ENCODE measurements at places on chromosomes 2 and 18.

GRCh38 chr2:138960191-138960590 lies 180.0 kb upstream of the NXPH2 start:
- no peak for DNase-seq

DNA sequence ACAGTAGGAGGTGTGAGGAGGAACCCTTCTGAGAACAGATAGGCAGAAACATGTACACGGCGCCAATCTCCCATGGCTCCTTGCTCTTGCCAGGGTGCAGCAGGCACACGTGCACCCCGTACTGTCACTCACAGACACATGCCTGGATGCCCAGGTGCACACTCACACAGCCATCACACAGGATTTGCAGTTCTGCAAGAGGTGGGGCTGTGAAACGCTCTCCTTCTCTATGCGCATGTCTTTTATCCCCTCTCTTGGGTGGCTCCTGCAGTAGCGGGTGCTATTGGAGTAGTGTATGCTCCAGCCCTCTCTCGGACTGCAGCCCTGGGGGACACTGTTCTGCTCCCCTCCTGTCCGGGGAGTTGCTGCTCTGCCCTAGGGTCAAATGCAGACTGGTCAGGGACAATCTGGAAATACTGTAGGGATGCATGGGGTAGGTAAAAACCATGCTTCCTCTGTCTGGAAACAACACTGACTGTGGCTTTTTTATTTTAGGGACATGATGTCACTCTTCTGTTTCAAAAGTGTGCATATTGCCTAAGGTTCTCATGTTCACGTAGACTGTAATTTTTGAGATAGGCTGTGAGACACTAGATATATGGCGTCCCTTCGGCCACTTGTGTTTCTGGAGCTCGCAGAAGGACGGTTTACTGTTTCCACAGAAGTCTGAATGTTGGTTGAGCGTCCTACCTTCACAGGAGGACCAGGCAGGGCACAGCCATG lies 118.5 kb downstream of the PRKCE start:
- no peak for DNase-seq

DNA sequence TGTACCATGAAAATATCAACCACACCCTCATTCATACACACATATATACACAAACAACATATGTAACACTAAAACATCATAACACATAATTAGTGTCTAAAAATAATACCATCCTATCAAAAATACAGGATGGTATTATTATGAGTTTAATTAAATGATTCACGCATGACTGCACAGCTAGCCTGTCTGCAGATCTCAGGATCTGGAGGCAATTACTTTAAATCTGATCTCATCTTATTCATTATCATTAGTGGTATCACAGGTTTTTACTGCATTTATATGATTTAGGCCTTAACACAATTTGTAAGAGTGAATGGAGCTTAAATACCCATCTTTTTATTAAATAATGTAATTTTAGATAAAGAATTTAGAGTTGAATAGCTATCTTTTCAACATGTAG lies 443.4 kb upstream of the LINC00305 start:
- DNase-seq, result no peak

GRCh38 chr2:9380702-9381628 lies 42.4 kb downstream of the ITGB1BP1 start:
- DNase-seq, result no peak

GRCh38 chr2:215528555-215528954 lies 92.7 kb upstream of the FN1 start:
- DNase-seq, result no peak

DNA sequence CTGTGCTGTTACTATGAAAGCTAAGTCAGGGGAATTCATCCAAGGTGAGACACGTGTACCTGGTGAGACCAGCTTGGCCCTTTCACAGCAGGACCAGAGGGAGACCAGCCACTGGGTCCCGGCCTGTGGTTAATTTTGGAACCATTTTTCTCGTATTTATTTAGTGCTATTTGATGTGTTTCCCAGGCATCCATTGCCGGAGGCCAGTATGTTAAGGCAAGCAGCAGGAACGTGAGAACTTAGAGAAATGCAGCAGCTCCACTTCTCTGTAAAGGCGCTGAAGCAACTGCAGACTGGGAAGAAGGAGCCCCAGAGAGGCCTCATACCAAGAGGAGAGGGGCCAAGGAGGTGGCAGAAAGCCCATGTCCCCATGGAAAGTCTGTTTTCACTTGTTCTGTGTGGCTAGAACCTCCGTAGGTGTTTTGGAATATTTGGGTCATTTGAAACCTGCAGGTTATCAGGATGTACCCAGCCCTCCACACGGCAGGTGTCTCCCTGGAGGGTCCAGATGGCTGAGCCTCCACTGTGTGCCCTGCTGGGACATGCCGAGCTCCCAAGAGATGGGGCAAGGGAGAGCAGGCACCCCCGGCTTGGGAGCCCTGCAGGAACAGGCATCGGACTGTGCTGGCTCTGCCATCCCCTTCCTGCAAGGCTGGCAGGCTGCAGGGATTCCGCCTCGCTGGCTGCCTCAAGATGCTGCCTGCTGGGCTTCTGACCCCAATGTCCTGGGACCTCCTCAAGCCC lies 256.0 kb upstream of the RAB6C start:
- no peak for DNase-seq

GRCh38 chr2:20592106-20593071 lies 58.5 kb downstream of the HS1BP3 start:
- DNase-seq, result no peak

GRCh38 chr18:13516855-13517254 lies 209.5 kb downstream of the FAM210A start:
- DNase-seq, result no peak

- no peak for DNase-seq
Measured at GRCh38 chr2:112159454-112159921, 21.3 kb downstream of the FBLN7 start.

- no peak for DNase-seq
Measured at GRCh38 chr2:228227466-228227865, 46.0 kb upstream of the SPHKAP start.

GRCh38 chr2:219252900-219253752 lies at the start of gene TUBA4B:
TSS of gene TUBA4B (plus strand) at chr2:219253243. CDS start at chr2:219253408, 165 bp downstream.
- DNase-seq, result no peak

DNA sequence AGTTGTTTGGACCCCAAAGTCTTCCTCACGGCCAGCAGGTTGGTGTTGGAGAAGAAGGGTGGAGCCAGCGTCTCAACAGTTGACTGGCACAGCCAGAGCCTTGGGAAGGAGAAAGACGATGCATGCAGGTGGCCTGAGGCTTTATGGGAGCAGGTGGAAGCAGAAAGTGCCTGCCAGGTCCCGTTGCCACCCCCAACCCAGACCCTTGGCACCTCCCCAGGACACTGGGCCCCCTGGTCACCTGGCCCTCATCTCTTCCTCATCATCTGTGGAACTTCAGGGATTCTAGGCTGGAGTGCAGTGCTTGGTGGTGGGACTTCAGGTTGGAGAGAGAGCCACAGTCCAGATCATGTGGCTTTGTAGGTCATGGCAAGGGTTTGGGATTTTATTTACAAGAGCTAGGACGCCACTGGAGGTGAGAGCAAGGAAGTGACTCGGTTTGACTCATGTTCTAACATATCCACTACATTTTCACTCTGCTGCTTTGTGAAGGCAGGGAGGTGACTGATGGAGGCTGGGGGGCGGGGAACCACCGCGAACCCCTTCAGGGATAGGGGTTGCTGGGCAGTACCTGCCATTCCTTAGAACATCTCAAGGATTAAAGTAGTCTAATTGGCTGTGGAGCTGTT lies 62.5 kb upstream of the B3GNT7 start:
- no peak for DNase-seq

GRCh38 chr2:172965433-172966212 lies 110.0 kb upstream of the MAP3K20 start:
- DNase-seq, result no peak

- no peak for DNase-seq
Measured at GRCh38 chr18:427005-427404, 73.5 kb downstream of the COLEC12 start.
